Muscle of back (tissue), 13 donors: ENCODE measurements at places on chromosomes 1 and 21. TPM values are rescaled to one million over a fixed set of nuclear protein-coding genes. Genes with fewer than 3 reads are reported as not detected.

DNA sequence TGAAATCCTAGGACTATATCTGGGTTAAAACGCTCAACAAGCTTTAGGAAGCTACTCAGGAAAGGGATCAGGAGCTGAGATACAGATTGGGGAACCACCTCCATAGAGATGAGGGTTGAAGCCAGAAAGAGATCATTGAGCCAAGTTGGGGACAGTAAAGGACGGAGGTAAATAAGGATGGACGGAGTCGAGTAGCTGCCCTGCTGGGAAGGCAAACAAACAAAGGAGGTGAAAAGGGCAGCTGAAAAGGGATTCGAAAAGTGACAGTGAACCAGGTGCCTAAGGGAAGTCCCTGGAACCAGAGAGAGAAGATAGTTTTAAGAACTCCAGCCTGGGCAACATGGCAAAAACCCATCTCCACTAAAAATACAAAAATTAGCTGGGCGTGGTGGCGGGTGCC is 6.3 kb upstream of the CAMSAP2 start:
- no peak for DNase-seq

DNA sequence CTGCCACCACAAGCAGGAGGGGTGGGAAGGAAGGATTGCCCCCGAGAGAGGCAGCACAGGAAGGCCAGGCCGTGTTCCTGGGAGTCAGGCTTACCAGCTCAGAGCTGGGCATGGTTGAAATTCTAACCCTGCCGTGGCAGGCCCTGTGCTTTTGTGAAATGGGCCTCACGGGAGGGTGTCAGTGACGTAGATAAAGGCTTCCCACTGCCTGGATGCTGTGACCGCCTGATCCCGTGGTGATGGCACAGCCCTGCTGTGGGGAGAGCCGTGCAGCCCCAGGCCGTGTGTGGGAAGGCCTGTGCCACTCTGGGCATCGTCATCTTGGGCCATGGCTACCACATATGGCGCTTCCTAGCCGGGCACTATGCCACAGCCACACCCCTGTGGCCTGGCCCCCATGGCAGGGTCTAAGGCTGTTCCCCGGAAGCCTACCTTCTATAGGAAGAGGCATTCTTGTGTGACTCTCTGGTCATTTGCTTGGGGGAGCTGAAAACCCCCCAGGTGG is 161.3 kb downstream of the PCBP3 start:
- DNase-seq: no peak

- DNase-seq: no peak
These were observed 15.6 kb upstream of the ETV3 start for GRCh38 chr1:157153746-157154145.

DNA sequence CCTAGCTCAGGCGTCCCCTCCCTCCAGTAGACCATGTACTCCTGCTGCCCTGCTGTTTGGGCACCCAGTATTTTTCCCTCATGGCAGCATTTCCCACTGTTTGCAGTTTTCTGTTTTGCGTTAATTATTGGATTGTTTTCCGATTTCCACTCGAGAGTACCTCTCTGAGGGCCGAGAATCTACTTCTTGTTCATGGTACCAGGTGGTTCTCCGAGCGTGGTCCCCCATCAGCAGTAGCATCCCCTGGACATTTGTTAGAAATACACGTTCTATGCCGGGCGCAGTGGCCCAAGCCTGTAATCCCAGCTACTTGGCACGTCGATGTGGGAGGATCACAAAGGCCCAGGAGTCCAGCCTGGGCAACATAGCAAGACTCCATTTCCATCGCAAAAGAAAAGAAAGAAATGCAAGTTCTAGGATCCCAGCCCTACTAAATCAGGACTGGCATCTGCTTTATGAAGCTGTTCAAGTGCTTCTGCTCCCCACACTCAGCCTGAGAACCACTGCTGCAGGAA is 690 bp downstream of the RRP1 start:
- no peak for DNase-seq

GRCh38 chr1:44090429-44091252 is 28.0 kb upstream of the KLF17 start:
- DNase-seq: no peak

The MARK1 gene
- 10.4 TPM for polyA plus RNA-seq

The TMPRSS15 gene
- polyA plus RNA-seq: 0.73 TPM

The POTED gene
- polyA plus RNA-seq: not detected
